NCI-H226 (cell line): ENCODE measurements at places on chromosomes 7 and 10.

- no peak for DNase-seq
Measured at GRCh38 chr10:104327745-104328645, 10.3 kb downstream of the ITPRIP start.

DNA sequence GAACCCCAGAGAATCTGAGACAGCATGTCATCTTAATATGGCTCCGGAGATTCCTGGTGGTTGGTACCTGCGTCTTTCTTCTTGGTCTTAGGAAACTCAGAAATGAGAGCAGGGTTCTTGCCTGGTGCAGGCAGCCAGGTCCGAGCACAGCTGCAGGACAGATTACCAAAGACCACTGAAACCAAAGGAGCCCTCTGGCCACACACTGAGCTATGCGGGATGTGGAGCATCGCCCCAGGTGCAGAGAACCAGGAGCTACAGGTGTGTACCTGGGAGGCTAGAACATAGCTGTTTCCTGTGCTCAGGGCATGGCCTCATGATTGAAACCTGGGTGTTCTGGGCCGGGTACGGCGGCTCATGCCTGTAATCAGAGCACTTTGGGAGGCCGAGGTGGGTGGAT lies 635.4 kb downstream of the CALN1 start:
- DNase-seq = no peak

- peak; percentile 32 for DNase-seq
Measured at GRCh38 chr7:5692845-5693278, 88.6 kb downstream of the RNF216 start.

DNA sequence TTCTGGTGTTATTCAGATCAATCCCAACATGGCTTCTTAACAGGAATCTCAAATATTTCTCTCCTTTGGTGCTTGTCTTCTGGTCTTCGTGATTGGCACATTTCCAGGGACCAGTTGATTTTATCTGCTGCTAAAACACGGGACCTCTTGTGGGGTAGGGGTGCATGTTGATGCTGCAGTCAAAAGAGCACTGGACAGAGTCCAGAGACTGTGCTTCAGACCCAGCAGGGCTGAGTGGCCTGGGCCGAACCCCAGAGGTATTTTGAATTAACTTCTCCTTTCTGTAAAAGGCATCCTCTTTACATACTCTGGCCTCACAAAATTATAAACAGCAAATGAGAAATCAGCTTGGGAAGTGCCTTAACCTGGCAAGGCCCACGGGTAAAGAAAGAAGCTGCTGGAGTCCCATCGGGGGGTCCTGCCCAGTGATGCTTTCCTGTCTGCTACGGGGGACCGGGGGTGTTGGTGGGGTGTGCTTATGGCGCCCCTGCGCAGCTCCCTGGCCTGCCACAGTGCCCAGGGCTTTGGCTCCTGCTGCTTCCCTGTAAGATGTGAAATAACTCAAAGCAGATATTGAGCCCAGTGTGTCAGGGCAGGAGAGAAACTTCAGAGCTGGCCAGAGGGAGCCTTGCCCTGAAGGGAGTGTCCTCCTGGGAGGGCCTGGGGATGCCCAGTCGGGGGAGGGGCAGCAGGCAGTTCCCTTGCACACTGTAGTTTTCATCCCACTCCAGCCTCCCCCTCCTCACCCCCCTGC lies 230.5 kb downstream of the TCF7L2 start:
- no peak for DNase-seq

- DNase-seq = no peak
Measured at GRCh38 chr7:55265836-55266642, 99.1 kb upstream of the LANCL2 start.

- DNase-seq = no peak
Measured at GRCh38 chr10:35768731-35769130, 126.6 kb upstream of the FZD8 start.

DNA sequence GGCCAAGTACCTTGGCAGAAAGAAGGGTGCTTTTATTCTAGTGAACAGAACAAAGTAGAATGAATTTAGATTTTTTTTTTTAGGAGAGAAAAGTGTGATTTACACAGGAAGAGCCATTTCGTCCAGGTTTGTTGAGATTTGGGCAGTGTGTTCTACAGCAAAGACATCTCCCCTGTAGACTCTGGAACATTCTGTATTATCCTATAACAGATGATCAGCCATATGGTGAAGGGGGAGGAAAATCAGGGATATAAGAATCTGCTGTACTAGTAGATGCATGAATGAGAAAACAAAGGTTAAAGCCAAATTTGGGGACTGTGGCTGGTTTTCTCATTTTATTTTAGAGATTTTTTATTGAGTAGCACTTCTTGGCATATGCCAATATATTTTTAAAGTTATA lies 453.7 kb upstream of the LRRTM3 start:
- DNase-seq = no peak
